Immature natural killer cell (primary cell): ENCODE measurements at places on chromosomes 1 and 21. TPM values are rescaled to one million over a fixed set of nuclear protein-coding genes. Genes with fewer than 3 reads are reported as not detected.

GRCh38 chr1:1833916-1834325 lies 55.7 kb upstream of the NADK start:
- no peak for DNase-seq

The LCE3D gene
- polyA plus RNA-seq: not detected

GRCh38 chr21:35428937-35429336 lies 379.8 kb upstream of the RUNX1 start:
- no peak for DNase-seq

DNA sequence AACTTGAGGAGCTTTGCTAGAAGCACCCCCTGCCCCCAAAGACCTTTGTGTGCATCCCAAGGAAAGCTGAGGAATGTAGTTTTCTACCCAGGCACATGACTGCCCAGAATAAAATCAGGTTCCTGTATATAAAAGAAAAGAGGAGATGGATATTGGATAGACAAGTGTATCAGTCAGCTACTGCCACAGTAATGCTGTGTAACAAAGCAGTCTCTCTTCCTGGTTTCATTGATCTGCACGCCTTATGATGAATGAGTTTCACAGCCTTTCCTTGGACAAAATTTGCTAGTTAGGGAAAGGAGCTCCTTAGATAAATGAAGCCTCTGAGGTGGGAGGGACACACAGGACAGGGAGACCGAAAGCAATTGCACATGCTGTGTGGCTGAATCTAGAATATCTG lies 108.9 kb downstream of the TAS1R2 start:
- DNase-seq: no peak

- no peak for DNase-seq
Measured at GRCh38 chr1:12407962-12408454, 178.2 kb downstream of the VPS13D start.

The GABRD gene
- not detected for polyA plus RNA-seq

GRCh38 chr1:245493029-245493428 lies 338.2 kb downstream of the KIF26B start:
- DNase-seq: no peak

DNA sequence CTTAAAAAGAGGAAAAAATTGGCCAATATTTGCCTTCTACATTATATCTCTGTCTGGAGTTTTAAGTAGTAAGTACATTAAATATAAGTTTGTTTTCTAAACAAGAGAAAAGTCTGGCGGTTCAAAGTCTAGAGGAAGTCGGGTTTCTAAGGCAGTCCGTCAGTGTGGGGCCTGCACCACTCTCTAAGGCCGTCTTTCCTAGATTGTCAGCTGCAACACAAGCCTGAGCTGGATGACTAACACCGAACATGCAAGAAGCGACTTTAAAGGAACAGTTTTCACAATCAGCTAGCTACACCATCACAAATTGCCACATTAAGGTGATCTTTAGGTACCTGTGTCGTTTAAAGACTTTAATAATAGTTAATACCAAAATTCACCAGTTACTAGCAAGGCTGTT lies 19.6 kb downstream of the CCSAP start:
- DNase-seq: no peak

The TRIM67 gene
- not detected for polyA plus RNA-seq

GRCh38 chr1:118073648-118074435 lies 111.2 kb downstream of the SPAG17 start:
- no peak for DNase-seq

- peak; percentile 58 for DNase-seq
Measured at GRCh38 chr1:202625416-202626360, 84.6 kb downstream of the SYT2 start.

- no peak for DNase-seq
Measured at GRCh38 chr1:223802602-223803001, 43.1 kb downstream of the TP53BP2 start.

DNA sequence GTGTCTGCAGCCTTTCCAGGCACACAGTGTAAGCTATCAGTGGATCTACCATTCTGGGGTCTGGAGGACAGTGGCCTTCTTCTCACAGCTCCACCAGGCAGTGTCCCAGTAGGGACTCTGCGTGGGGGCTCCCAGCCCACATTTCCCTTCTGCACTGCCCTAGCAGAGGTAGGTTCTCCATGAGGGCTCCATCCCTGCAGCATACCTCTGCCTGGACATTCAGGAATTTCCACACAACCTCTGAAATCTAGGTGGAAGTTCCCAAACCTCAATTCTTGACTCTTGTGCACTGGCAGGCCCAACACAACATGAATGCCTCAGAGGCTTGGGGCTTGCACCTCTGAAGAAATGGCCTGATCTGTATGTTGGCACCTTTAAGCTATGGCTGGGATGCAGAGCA lies 6.8 kb downstream of the CRYZ start:
- DNase-seq: no peak

The ABL2 gene
- polyA plus RNA-seq: 2.1 TPM

The PTPRU gene
- polyA plus RNA-seq: not detected

DNA sequence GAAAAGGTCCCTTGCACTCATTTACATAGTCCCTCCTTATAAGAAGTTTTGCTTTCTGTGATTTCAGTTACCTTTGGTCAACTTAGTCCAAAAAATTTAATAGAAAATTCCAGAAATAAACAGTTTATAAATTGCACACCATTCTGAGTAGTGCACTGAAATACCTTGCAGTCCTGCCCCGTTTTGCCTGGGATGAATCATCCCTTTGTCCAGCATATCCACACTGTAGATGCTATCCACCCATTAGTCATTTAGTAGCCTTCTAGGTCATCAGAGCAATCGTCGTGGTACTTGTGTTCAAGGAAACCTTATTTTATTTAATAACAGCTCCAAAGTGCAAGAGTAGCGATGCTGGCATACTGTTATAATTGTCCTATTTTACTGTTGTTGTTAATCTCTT lies 38.0 kb downstream of the SPRTN start:
- DNase-seq: no peak

- no peak for DNase-seq
Measured at GRCh38 chr1:14815175-14815877, 216.8 kb downstream of the KAZN start.

The RUNX3 gene
- polyA plus RNA-seq: 132 TPM

DNA sequence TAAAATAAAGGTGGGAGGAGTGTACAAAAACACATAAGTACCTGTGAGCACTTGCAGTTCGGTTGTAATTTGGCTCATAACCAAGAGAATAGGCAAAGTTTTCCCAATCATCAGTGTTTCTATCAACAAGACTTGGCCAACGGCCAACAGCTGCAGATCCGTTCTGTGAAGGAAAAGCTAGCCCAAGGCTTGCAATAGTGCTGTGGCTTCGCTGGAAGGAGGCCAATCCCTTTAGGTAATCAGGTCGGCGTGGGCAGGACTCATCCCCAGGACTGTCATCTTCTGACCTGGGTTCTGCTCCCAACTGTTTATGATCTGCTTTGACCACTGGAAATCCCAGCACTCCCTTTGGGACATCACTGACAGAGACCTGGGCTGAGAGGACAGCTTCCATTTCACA lies 107.8 kb downstream of the LYST start:
- DNase-seq: no peak

The C8B gene
- polyA plus RNA-seq: not detected
